Stimulated activated CD4-positive, alpha-beta T cell treated with anti-CD3 and anti-CD28 coated beads, Interleukin-12 subunit alpha, Interleukin-12 subunit beta, amount 100 ng/mL, for 24 hours (primary cell): ENCODE measurements at places on chromosomes 5 and 9.

GRCh38 chr9:136852664-136853595, 784 bp downstream of the MAMDC4 start:
- no peak for DNase-seq

GRCh38 chr5:152592416-152592815, 187.3 kb upstream of the NMUR2 start:
- DNase-seq: no peak

DNA sequence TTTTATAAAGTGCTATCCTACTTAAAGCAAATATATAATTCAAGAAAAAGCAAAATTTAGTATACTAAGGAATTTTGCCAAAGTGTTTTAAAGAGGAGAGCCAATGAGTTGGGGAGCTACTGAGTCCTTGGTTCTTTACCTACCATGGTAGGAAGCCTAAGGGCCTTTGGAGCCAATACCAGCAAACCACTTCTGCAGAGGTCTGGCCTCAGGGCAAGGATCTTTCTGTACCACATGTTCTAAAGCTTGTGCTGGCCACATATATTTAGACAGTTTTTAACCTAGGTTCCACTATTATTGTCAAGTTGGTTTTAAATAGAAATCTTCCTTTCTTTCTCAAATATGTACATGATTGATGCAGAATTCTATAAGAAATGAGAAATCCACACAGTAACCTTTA, 172.3 kb upstream of the NREP start:
- no peak for DNase-seq

GRCh38 chr5:35029333-35029732, 18.4 kb downstream of the AGXT2 start:
- DNase-seq: no peak

- no peak for DNase-seq
Measured at GRCh38 chr9:5920860-5921328, 30.2 kb downstream of the MLANA start.

DNA sequence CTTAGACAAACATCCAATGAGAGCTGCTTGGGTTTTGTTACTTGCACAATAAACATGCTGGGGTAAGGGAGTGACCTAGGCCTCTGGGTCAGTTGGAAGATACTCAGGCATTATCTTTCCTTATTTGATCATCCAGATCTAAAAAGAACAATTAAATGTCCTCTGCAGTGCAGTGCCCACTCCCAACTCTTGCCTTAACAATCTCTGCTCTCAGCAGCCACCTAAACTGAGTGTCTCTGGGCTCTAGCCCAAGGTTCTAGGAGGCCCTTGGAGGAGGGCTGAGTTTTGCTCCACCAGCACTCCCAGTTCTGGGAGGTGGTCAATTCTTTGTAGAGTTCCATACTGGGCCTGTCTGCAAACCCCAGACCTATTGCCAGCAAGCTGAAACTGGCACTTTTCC, 1.8 kb downstream of the MCIDAS start:
- DNase-seq: no peak

DNA sequence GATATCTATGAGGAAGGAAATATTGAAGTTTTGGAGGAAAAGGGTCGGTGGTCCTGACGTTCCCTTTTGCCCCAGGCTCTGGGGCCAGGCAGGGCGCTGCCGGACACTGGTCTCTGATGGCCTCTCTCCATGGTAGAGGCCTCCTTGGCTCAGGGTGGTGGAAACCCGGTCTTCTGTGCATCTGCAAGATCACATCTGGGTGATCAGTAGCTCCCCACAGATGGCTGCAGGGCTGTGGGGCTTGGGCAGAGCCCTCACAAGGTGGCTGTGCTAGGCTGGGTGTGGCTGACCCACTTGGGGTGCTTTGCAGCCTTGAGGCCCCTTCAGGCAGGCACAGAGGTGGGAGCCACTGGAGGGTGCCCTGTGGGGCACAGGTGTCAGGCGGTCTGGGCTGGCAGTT, 53.9 kb upstream of the RNU6ATAC start:
- no peak for DNase-seq

GRCh38 chr5:150245111-150245789, 44.3 kb downstream of the CAMK2A start:
- no peak for DNase-seq

DNA sequence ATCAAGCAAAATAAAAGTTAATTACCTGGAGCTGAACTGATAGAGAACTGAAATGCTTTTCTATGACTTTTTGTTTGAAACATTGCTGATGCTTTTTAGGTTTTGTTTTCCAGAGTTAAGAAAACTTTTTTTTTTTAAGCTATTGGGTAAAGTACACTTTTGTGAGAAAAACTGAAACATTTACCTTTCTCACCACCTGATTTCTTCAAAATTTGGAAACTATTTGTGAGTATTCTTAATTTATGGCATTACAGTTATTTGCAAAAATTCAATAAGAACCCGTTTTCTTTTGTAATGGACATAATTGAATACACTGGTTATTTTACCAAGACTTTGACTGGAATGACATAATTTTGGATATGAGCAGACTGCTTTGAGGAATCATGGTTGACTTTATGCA, 6.6 kb downstream of the C9orf153 start:
- no peak for DNase-seq

GRCh38 chr9:100011062-100011681, 87.6 kb downstream of the ERP44 start:
- DNase-seq: no peak

GRCh38 chr5:166768536-166768935, 1522.9 kb upstream of the WWC1 start:
- DNase-seq: no peak

DNA sequence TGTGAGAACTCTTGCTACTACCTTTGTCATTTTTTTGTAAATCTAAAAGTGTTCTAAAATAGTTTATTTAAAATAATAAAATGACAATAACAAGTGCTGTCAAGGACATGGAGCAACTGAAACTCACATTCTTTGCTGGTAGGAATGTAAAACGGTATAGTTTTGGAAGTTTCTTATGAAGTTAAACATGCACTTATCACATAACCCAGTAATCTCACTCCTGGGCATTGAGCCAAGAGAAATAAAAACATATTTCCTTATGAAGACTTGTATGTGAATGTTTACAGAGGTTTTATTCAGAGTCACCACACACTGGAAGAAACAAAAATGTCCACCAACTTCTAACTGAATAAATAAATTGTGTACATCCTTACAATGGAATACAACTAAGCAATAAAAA, 46.0 kb upstream of the COL15A1 start:
- DNase-seq: no peak

- no peak for DNase-seq
Measured at GRCh38 chr5:173823721-173824567, 64.2 kb upstream of the CPEB4 start.

DNA sequence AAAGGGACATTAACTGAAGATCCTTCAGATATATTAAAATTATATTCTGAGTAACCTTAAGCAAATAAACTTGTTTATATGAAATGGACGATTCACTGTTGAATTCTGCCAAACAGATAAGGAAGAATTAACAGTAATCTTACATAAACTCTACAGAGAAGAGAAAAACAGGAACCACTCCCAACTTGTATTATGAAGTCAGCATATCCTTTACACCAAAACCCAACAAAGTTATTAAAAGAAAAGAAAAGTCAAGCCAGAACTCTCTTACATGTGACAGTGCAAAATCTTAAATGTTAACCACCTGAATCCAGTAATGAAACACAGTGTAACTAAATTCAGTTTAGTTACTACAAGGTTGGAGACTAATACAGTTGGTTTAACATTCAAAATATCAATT, 185.8 kb downstream of the DEPDC1B start:
- DNase-seq: no peak

GRCh38 chr9:71472400-71472799, 295.9 kb downstream of the CEMIP2 start:
- DNase-seq: no peak

DNA sequence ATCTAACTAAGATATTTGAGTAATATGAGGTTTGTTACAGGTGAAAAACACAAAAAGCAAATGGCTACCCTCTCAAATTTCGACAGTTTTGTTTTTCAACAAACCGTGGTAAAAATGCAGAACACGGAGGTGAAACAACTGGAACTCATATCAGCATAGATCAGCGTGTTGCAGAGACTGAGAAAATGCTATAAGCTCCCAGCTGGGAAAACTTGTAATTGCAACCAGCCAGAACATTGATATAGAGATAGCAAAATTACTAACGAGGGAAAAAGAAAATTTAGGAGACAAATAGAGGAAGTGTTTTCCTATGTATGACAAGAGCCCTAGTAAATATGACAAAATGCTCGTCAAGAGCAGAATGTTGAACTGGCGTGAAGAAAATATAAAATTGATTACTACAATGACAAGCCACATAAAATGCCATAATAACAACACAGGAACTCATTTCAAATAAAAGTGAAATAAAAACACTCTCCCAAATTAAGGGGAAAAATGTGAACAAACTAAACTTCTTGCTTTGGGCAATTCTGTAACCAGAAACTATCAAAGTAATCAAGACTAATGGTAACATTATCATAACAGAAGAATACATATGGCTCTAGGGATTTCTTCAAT, 1989.8 kb downstream of the EFNA5 start:
- DNase-seq: no peak

GRCh38 chr9:94183240-94183999, 75.7 kb upstream of the ZNF169 start:
- DNase-seq: no peak

- DNase-seq: no peak
Measured at GRCh38 chr5:58804291-58804690, 221.4 kb downstream of the RAB3C start.

GRCh38 chr9:108443019-108443633, 412.7 kb downstream of the ACTL7B start:
- no peak for DNase-seq

- no peak for DNase-seq
Measured at GRCh38 chr9:107274096-107274495, 9.0 kb upstream of the RAD23B start.

DNA sequence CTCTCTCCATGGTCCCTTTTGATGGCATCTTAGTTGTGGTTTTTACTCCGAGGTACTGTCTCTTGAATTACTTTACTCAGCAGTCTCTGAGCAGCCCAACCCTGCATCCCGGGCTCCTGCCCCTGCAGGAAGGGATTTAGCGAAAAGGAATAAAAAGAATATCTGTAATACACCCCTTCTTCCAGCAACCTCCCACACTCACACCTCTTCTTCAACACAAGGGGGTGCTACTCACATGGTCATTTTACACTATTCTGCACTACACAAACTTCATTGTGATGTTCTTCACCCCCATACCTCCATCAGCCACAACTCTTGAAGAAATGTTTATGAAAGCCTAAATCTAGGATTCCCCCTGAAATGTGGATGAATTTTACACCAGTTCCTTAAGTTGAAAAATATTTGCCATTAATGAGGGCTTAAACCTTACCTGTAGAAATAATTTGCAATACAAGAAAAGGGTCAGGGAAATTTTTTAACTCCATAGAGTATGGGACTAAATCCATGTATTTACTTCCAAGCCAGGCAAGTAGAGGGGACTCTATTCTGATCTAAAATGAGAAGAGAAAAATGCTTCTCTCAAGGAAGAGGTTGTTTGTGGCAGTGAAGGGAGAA, 26.0 kb downstream of the TPD52L3 start:
- no peak for DNase-seq

DNA sequence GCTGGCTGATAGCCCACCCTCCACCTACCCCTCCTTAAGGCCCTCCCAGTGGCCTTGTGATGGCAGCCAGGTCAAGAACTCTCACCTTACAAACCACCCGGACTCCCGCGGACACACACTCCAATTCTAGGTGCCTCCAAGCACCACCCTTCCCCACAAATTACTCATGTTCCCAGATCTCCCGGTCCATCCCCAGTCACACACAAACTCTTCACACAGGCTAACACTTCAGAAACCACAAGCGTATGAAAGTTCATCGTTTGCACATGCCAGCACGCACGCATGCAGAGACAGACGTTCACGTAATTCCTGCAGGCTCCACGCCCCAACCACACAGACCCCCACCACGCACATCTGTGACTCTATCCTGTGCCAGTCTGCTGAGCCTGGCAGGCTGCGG, 18.0 kb downstream of the NR5A1 start:
- no peak for DNase-seq

DNA sequence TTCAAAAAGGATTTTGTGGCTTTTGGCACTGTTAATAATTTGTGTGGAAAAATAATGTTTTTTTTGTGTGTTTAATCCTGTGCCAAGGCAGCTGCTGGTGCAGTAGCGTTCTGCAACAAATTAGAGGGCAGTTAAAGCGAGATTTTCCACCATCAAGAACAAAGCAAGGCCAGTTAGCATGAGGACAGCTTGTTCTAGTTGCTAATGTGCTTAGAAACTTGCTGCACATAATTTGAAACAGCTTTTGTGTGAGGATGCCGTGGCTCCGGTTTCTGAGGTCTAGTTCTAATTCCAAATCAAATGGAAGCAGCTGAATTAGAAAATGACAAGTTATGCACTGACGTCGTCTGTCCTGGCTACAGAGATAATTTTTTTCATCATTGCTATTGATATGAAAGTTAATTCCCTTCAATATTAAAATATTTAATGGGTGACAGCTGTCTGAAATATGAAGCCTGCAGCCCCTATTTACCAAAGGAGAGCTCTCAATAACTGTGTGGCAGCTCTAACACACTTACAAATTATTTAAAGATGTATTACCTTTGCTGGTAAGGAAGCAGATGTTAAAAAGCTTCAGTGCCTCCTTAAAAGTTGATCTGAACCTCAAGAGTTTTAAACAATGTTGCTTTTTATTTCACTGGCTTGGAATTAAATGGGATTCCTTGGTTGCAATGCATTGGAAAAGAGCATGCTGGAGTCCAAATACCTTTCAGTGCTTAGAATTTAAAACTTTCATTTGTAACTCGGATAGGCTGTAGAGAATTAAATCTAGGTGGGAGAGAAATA, 128.6 kb downstream of the SPATA31D1 start:
- no peak for DNase-seq

GRCh38 chr9:92590377-92590776, 54.6 kb upstream of the ECM2 start:
- no peak for DNase-seq

DNA sequence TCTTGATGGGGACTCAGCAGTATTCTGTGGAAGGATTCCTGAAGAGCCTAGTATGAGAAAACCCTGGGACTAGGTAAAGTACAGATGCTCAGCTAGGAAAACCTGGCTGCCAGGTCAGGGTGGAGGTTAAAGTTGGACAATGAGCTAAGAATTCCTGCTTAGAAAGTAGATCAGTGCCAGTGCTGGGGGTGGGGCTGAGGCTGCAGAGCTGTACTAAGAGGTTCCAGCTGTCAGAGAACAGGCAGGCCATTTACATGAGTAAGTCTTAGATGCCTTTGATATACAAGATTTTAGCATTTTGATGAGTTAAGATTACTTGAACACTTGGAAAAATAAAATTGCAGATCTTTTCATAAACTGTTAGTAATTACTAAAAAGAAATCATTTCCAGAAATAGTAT, 332.3 kb upstream of the NUDT12 start:
- no peak for DNase-seq

DNA sequence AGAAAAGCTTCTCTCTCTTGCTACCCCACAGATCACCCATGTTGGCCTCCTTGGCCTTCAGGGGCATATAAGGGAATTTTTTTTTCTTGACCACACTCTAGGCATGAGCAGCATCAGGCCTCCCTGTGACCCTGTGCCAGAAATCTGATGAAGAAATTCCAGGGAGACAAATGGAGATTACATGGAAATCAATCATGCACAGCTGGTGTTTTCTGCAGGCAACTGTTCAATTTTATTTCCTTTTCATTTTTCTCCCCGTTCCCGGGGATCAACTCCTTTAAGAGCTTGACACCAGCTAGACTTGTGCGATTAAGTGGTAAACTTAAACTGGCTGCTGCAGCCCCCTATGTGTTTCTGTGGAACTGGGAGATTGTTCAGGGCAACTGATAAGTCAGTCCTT, 59.3 kb downstream of the GALNT10 start:
- DNase-seq: no peak

GRCh38 chr5:373710-374602, 52.4 kb downstream of the AHRR start:
- DNase-seq: peak; percentile 68
